Right ventricle myocardium superior (tissue), 1 donor: ENCODE measurements at places on chromosomes 6 and 20. TPM values are rescaled to one million over a fixed set of nuclear protein-coding genes. Genes with fewer than 3 reads are reported as not detected.

DNA sequence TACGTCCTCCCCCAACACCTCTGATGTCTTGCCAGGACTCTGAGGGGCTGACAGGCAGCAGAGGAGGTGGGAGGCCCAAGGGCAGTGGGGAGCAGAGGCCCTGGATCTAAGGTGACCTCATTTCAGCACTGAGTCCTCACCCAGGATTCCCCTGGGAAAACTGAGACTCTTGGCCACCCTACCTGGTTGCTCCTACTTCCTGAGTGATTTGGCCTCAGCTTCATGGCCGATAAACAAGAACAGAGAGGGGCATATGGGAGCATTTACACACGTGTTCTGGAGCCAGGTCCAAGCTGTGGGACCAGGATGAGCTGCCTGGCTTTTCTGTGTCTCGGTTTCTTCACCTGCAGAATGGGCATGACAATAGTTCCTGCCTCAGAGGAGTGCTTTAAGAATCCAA lies 133.8 kb downstream of the ANKRD60 start:
- DNase-seq: no peak

DNA sequence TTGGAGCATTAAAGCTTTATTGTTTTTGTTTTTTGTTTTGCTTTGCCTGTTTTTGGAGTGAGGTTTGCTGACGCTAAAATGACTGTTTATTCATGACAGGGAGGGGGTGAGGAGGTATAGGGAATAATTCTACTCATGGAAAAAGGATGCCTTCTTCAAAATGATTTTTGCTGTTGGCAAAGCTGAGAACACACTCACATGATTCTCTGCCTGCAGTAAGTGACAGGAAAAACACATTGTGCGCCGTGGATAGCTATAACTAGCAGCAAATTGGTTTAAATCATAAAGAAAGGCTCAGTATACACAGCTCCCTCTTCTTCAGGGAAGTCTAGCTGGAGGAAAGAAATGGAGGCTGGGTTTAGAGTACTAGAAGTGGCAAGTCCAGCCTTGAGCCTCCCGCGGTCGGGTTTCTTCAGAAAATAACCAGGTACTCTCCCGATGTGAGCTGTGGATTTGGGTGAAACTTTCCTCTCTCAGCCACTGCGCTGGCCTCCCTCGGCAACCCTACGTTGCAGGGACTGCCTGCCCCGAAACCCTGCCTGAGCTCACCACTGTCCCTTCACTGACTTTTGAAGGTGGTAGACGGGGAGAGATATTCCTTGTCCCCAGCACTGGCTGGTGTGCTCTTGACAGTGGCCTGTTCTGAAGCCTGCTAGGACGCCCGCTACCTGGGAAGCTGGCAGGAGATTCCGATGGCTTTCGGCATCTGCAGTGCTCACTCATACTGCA lies 278.2 kb downstream of the NRN1 start:
- no peak for DNase-seq

GRCh38 chr20:48975955-48976354 lies 54.4 kb downstream of the ARFGEF2 start:
- no peak for DNase-seq

GRCh38 chr6:68958327-68958726 lies 323.2 kb downstream of the ADGRB3 start:
- no peak for DNase-seq

FOXC1 gene
- 3.5 TPM for total RNA-seq
